ENCODE measurements at places on chromosomes 3 and 15. TPM values are rescaled to one million over a fixed set of nuclear protein-coding genes. Genes with fewer than 3 reads are reported as not detected.
A peak's percentile ranks its signal among the peaks of the same experiment; 100 is the strongest.

- DNase-seq, result no peak
Measured at GRCh38 chr3:50028346-50028745, 60.4 kb upstream of the RBM5 start.

DNA sequence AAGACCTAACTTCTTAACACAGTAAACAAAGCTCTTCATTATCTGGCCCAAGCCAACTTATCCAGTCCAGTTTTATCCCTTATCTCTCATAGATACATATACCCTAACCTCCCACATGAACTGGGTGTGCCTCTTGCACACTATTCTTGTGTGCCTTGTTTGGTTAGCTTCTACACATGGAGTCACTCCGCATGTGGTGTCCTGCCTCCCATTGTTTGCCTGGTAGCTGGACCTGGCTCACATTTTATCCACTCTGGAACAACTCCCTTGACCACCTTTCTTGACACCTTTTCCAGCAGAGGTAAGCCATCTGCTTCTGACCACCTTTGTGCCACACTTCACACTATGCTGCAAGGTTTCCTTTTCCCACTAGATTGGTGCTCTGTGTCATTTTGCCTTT is 15.2 kb downstream of the TIPARP start:
- no peak for DNase-seq

- DNase-seq, result no peak
Measured at GRCh38 chr3:14650193-14650592, 1.4 kb upstream of the CCDC174 start.

- no peak for DNase-seq
Measured at GRCh38 chr3:56902468-56903160, 100.9 kb upstream of the ARHGEF3 start.

DNA sequence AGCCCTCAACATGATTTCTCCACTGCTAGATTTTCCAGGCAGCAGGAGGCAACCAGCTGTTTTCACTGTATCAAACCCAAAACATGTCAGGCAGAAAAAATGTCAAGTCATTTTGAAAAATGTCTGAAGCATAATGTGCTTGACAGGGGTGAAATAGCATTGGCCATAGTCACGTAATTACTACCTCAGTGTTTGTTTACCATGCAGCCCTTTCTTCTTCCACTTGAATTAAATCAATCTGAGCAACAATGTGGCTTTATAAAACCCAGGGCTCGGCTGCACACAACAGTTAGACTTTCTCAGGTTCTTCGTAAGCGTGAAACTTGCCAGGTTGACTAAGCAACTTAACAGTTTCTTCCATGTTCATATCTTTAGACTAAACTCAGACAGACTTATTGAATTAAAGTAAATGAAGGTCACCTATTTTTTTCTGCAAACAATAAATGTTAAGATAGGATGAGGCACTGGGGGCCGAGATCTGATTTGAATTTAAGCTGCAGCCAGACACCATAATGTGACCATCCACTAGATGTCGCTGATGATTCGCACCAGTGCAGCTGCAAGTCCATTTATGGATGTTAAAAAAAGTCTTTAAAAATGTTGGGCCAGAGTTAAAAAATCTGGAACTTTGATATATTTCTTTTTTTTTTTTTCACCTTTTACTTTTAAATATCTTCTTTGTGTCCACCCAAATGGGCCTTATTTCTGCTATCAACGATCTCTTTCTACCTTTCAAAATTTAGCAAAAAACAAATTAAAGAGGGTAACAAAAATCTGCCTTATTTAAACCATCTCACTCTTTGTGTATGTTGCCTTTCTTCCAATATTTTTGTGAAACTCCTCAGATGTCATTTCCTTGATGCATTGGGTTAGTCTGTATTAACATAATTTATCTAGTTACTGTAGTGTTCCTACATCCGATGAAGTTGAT is 305.9 kb downstream of the CACNA2D3 start:
- DNase-seq, result peak; percentile 53

- DNase-seq, result no peak
Measured at GRCh38 chr3:119636249-119636648, 24.1 kb downstream of the POPDC2 start.

- no peak for DNase-seq
Measured at GRCh38 chr3:57943525-57944495, 64.4 kb upstream of the FLNB start.

- no peak for DNase-seq
Measured at GRCh38 chr3:124292329-124292728, 300.4 kb upstream of the ROPN1 start.

GRCh38 chr15:84863565-84864443 is 20.7 kb upstream of the SLC28A1 start:
- no peak for DNase-seq

DNA sequence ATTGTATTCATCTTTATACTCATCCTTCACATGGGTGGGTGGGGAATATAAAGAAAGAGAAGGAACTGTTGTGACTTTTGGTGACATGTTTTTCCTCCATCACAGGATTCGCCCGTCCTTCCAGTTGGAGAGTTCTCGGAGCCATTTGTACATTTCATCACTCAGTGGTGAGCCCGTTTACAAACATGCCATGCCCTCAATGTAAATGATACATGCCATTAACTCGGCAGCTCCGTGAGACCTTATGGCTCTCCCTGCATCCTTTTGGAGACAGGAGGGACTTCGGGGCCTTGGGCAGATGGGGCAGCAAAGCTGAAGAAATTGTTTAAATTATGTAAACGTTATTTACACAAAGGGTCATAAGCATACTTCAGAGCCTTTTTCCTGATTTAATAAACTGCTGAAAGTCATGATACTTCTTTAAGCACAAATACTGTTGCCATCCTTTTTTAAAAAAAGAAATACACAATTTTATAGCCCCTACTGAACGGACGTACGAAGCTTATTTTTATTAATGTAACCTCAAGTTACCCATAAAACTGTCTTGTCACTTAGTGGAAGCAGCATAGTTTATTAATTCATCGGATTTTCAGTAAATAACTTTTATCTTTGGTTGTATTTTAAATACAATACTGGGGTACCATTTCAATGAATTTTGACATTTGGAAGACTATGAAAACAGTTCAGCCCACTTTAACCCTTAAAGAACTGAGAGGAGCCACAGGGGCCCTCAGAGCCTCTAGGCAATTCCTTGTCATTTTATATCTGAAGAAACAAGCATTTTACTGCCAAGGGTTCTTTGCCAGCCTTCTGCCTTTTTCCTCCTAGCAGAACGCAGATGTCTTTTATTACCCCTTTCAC is 55.6 kb upstream of the SKOR1 start:
- DNase-seq, result no peak

- DNase-seq, result no peak
Measured at GRCh38 chr15:63918901-63919348, 85.2 kb upstream of the HERC1 start.

- DNase-seq, result no peak
Measured at GRCh38 chr3:184864000-184864399, 52.0 kb downstream of the VPS8 start.

DNA sequence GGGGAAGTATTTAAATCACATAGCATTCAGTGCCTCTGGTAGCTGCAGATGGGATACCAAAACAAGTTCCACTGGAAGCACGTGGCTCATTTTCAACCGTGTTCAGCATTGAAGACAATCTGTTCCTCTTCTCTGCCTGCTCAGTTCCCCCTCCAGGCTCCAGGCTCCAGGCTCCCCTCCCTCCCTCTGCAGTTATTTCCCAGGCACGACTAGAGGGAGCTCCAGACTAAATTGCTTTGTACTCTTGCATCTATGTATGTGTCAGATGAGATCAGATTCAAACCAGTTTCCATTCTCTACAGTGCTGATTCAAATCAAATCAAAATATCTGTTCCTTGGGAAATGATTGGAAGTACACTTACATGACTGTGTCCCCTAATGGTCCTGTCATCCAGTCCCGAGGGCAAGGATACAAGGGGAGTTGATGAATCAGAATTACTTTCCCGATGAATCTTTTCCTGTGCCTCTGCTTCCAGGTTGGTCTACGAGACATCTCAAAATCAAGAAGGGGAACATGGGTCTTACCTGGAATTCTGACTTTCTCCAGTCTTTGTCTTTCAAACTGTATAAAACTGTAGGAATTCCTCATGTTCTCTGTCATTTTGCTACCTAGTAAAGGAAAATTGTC is 600.5 kb downstream of the EDEM1 start:
- DNase-seq, result peak; percentile 47

- no peak for DNase-seq
Measured at GRCh38 chr15:55279746-55280351, 9.8 kb downstream of the RAB27A start.

DNA sequence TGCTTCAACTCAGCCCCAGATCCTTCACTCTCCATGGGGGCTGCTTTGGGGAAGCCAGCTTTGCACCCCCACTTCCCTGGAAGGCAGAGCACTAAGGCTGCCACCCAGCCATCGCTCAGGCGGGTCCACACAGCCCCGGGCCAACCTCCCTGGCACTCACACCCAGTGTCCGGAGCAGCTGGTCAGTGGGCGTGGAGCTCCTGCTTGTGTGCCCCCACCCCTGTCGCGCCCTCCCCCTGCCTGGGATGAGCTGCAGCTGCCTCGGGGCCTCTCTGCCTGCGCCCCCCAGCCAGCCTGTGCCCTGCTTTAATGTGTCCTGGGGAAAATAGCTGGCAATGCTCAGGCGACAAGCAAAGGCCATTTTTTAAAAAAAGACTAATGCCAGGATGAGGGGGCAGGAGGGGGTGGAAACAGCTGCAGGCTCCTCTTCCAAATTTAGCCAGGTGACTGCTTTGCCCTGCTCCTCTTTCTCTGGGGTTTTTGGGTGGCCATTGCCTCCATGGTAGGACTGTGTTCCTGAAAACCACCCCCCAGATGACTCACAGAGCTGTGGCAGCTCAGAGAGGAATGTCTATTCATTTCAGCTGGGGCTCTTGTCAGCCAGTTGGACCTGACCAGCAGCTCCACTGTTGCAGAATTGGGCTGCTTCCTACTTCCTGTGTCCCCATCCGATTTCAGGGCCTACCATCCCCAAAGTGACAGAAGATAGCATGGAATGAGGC is 65.0 kb downstream of the CEMIP start:
- DNase-seq, result no peak

- DNase-seq, result no peak
Measured at GRCh38 chr3:15476378-15476777, 45.1 kb downstream of the COLQ start.

GRCh38 chr15:52039925-52040781 is 21.1 kb downstream of the MAPK6 start:
- peak; percentile 50 for DNase-seq

SLC24A5 gene
- polyA plus RNA-seq, result 0.64 TPM

PLS1 gene
- 24.5 TPM for polyA plus RNA-seq

MYZAP gene
- polyA plus RNA-seq, result 5.9 TPM

DENND6A gene
- 30.2 TPM for polyA plus RNA-seq

REC114 gene
- polyA plus RNA-seq, result 0.30 TPM

GOLGA8O gene
- polyA plus RNA-seq, result 1.5 TPM

POC1A gene
- 10.6 TPM for polyA plus RNA-seq

GOLGA8G gene
- polyA plus RNA-seq, result 0.08 TPM

Measured in renal cortex interstitium (tissue), 15 donors.